ENCODE measurements at places on chromosomes 4 and X. TPM values are rescaled to one million over a fixed set of nuclear protein-coding genes. Genes with fewer than 3 reads are reported as not detected.

- no peak for DNase-seq
Observed at GRCh38 chr4:163072222-163072621, 94.5 kb downstream of the NAF1 start.

DNA sequence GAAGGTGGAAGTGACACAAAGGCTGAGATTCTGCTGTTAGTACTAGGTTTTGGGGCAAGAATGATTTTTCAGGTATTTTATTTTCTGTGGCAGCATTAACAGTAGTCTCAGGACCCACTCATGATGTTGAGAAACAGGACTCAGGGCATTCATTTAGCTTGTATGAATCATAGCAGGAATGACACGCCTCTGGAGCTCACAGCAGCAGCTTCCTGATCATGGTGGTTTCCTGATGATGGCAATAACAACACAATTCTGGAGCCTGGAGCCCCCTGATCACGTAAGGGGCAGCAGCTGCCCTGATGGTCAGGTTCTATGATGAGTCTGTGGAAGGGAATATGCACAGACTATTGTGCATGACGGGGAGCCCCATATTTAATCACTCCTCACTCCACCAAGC is 47.0 kb downstream of the TASL start:
- DNase-seq: no peak

- DNase-seq: no peak
Observed at GRCh38 chrX:112638691-112639090, 41.0 kb downstream of the LHFPL1 start.

DNA sequence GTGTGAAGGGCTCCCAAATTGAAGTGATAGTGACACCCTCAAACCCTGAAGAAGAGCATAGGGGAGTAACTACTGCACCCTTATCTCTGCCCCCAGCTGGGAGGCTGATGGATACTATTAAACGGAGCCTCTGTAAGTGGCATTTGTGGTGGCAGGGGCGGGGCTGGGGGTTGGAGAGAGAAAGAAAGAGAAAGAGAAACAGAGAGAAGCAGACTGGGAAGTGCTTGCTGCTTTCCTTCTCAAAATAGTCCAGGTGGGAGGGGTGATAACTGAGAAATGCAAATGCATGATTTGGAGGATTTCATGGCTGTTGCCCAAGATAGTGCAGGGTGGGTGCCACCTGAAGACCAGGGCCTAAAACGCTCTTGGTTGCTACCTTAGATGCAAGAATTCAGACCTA is 253.5 kb upstream of the GATB start:
- no peak for DNase-seq

GRCh38 chr4:184363258-184363657 is 111.1 kb downstream of the IRF2 start:
- no peak for DNase-seq

GRCh38 chrX:70084592-70085240 is 22.5 kb downstream of the OTUD6A start:
- no peak for DNase-seq

DNA sequence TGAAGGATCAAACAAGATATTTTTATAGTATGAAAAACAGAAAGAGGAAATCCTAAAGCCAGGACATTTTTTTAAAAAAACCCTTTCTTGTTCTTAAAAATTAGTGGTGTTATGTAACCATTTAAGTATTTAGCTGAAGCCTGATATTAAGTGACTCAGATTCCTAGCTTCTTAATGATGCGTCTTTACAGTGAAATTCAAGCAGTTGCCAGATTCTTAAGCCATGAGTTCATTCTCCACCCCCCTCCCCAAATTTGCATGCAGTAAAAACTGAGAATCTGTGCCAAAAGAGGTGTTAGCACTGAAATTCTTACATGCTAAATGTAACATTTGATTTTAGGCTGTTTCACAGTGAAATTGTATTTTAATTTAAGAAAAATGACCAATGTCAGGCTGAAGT is 180.8 kb downstream of the RAPGEF2 start:
- no peak for DNase-seq

DNA sequence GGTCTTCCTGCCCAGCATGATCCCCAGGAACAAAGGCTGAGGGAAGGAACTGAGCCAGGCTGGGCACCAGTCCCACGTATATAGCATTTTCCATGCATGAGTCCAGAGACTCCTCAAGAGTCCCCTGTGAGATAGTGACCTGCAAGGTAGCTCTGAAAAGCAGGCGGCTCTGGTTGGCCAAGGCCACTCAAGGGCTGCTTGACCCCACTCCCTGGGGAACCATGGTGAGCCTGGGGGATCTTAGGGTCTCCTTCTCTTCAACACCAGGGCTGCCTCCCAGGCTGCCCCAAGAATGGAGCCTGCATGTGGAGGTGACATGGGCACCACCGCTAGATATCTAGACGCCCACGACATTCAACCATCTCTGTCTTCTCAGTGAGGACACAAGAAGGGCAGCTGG is 79.2 kb downstream of the SLC2A9 start:
- no peak for DNase-seq

The S100P gene
- total RNA-seq: 4.1 TPM

The POU4F2 gene
- not detected for total RNA-seq

The PARM1 gene
- 98.6 TPM for total RNA-seq

The UGT2B10 gene
- not detected for total RNA-seq

Measured in upper lobe of left lung (tissue), 6 donors.